GM23338 (cell line): ENCODE measurements at places on chromosomes 6 and 20. TPM values are rescaled to one million over a fixed set of nuclear protein-coding genes. Genes with fewer than 3 reads are reported as not detected.

DNA sequence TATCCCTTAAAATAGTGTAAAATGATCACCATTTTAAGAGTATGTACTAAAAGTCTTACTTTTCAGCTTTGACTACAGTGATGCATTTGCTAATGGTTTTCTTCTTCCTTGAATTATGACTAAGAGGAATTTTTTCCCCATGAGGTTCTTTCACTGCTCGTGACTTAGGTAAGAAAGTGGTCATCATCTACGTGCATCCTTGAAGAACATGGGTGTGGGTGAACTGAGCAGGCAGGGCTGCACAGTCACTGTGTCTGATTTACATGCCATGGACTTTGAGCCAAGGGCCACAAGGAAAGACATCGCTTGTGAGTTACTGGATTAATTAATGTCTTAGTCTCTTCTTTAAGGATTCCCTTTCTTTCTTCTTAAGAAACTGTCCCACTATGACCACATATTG, 33.3 kb downstream of the NQO2 start:
- no peak for DNase-seq

- no peak for DNase-seq
Measured at GRCh38 chr6:159989492-159990480, 20.9 kb downstream of the IGF2R start.

DNA sequence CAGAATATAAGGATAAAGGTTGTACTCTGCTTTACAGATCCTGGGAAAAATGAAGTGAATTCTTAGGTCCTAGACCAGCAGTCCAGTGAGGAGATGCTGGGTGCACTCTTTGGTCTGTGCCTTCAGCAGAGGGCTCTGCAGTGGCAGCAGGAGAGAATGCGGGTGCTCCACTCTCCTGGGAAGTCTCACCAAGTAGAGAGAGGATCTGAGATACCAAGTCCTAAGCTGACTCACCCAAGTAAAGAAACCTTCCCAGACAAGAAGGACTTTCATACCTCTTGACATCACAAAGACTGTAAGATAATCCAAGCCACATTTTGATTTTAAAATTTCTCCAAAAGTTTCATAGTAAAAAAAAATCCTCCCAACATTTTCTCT, 116.9 kb upstream of the EMILIN3 start:
- DNase-seq, result no peak

GRCh38 chr20:63452821-63453523, 19.5 kb downstream of the KCNQ2 start:
- peak; percentile 48 for DNase-seq

- DNase-seq, result no peak
Measured at GRCh38 chr6:31125162-31125561, 4.9 kb upstream of the CDSN start.

- no peak for DNase-seq
Measured at GRCh38 chr6:38091613-38092012, 272.1 kb downstream of the ZFAND3 start.

GRCh38 chr6:41072836-41073202, at the start of gene NFYA:
NFYA (plus strand) TSS chr6:41072974; CDS start chr6:41079090, 6,116 bp downstream.
- DNase-seq, result peak; percentile 99

DNA sequence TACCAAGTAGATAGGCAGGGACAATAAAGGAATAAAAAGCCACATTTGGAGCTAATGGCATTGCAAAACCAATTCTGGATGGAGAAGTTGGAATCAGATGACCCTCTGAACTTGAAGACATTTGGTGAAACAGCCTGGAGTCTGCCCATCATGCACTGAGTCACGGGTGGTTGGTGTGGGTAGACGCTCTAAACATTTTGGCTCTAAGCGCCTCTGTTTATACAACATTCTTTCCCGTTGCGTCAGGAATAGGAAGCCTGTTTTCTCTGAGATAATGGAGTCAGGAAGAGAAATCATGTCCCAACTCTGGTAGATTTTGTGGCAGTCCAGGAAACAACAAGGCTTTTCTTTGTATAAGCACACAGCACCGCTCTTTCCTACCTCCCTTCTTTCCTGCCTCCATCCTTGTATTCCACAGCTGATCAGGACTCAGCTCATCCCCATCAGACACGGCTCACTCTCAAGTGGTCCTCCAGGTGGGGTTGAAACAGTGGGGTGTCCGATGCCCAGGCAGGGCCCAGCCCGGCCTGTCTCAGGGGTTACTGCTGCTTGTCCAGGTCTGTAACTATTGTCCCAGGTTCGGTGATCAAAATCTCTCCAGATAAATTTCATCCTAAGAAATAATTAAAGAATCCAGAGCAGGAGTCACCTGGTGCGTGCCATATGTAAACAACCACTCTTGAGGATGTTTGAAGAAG, 12.1 kb upstream of the RAMACL start:
- no peak for DNase-seq

GRCh38 chr6:85561750-85562357, 31.8 kb downstream of the SNX14 start:
- no peak for DNase-seq

Gene BPI
- not detected in 2 replicates for total RNA-seq

Gene PNPLA1
- total RNA-seq, result not detected in 2 replicates

Gene FUT9
- total RNA-seq, result 6.8 and 7.1 TPM in 2 replicates

Gene GPLD1
- 11.1 and 15.3 TPM in 2 replicates for total RNA-seq

Gene PCK1
- total RNA-seq, result not detected in 2 replicates

Gene UBE2J1
- 10.3 and 13.1 TPM in 2 replicates for total RNA-seq

Gene NFS1
- 35.7 and 45.9 TPM in 2 replicates for total RNA-seq

Gene LY6G6F
- not detected in 2 replicates for total RNA-seq

Gene MCHR2
- total RNA-seq, result not detected in 2 replicates
